Mesothelial cell of epicardium (in vitro differentiated cells): ENCODE measurements at places on chromosomes 7 and 10.

- no peak for DNase-seq
Measured at GRCh38 chr7:117323305-117323850, 520 bp upstream of the WNT2 start.

DNA sequence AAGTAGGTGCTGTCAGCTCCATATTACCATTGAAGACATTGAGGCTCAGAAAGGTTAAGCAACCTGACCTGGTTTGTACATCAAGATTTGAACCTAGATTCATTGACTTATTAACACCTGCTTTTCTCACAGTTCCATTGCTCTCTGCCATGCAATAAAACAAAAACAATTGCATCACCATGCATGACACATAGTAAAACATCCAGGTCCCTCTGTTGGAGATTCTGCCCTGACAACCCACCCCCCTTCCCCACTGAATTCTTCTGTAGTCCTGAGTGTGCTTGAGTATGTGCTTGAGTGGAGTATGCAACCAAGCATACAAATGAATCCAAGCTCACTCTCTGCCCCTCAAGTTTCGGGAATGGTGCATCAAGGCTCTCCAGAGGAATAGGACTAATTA lies 6.0 kb upstream of the LMBR1 start:
- no peak for DNase-seq

- DNase-seq = peak; percentile 27
Measured at GRCh38 chr10:131697476-131698128, 203.2 kb upstream of the PPP2R2D start.

DNA sequence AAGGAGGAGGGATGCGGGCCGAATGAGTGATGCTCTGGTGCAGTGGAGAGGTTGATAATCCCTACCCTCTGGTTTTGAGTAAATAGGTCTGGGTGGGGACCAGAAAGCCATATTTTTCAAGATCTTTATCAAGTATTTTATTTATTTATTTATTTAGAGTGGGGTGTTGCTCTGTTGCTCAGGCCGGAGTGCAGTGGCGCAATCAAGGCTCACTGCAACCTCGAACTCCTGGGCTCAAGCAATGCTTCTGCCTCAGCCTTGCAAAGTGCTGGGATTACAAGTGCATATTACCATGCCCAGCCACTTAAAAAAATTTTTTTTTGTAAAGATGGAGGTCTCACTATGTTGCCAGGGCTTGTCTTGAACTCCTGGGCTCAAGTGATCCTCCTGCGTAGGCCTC lies 21.6 kb downstream of the SVIL start:
- no peak for DNase-seq

DNA sequence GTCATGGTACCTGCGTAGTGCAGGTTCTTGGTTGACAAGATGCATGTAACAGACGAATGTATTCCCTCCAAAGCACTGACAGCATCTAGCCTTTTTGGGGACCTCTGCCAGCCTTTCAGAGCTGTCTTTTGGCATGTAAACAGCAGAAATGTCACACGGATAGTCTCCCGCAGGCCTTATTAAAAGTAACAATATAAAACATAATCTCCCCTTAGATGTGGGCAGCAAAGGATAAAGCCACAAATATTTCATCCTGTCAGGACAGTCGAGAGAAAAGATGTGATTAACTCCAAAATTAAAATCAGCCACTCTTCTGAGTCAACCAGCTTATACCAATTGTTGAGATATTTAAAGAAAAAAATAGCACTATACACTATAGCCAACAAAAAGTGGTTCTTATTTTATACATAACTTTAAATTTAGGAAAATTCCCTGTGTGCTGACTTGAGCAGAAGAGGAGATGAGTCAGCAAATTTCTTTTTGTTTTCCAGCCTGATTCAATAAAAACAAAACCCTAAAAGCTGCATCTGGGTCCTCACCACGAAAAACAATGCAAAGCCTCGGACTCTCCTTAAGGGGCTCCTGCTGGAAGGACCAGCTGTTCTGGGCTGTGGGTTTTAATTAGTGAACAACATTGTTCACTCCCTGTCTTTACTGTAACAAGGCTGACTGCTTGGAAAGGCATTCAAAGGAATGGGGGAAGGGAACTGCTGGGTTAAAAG lies 240.2 kb downstream of the ADAM12 start:
- peak; percentile 20 for DNase-seq

DNA sequence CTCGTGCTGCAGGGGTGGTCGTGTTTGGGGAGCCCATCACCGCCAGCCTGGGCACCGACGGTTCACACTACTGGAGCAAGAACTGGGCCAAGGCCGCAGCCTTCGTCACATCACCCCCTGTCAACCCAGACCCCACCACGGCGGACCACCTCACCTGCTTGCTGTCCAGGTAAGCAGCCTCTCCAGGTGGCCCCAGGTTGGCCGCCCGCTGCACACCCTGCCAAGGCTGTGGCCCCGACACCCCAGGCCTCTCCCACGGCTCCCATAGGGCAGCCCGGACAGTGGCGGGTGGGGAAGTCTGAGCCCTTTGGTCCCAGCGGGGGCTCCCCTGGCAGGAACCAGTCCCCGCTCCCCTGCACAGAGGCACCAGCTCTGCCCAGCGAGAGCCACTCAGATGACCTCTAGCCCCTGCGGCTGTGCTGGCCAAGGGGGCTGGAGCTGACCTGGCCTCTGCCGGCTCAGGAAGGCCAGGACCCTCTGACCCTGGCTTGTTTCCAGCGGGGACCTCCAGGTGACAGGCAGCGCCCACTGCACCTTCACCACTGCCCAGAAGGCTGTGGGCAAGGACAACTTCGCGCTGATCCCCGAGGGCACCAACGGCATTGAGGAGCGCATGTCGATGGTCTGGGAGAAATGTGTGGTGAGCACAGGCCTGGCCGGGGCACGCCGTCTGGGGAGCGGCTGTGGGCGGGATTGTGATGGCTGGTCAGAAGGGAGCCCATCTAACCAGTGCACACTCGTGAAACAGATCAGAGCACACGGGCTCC lies 13.8 kb downstream of the DPYSL4 start:
- DNase-seq = no peak

- no peak for DNase-seq
Measured at GRCh38 chr10:52400562-52400961, 86.5 kb downstream of the DKK1 start.

- DNase-seq = peak; percentile 11
Measured at GRCh38 chr7:2967253-2967652, 76.4 kb downstream of the CARD11 start.

DNA sequence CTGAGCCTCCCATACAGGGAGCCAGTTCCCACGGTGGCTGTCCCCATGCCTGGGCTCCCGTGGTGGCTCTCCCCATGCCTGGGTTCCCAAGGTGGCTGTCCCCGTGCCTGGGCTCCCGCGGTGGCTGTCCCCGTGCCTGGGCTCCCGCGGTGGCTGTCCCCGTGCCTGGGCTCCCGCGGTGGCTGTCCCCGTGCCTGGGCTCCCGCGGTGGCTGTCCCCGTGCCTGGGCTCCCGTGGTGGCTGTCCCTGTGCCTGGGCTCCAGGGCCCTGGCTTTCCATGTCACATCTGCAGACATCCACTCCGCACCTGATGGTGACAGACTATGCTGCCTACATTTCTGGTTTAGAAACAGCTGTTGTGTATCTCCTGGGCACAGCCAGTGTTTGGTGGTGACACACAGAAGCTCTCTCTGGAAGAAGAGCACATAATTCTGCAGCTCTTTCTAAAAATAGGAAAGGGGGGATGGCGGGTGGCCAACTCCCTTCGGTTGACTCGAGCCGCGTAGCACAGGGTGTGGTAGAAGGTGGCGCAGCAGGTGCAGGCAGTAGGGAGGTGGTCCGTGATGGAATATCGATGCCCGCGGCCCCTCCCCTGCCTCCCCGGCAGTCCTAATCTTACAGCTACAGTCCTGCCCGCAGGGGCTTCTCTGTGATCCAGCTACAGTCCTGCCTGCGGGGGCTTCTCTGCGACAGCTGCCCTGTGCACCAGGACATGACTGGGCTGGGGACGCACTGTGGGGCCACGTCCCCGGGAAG lies 251.2 kb downstream of the DNAJB6 start:
- DNase-seq = no peak

DNA sequence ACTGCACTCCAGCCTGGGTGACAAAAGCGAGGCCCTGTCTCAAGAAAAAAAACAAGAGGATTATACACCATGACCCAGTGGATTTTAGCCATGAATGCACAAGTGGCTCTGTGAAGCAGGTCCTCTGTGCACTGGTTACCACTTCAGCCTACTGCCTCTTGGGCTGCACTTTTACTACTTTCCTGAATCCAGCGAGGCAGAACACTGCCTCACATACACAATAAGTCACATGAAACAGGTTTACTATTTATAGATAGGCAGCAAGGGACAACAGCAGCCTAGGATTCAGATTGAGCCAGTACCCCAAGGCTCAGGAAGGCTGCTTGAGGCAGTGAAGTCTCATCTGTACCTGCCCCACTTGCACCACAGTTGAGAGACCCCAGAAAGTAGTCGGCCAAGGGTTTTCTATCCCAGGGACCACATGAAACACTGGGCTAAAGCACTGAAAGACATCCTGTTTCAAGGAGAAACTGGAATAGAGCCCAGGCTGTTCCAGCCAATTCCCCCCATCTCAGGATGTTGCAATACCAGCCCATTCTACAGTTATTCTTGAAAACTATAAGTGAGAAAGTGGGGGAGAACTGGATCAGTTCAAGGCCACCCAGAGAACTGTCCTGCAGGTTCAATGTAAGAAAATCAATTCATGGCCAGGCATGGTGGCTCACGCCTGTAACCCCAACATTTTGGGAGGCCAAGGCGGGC lies 10.3 kb upstream of the OGDH start:
- no peak for DNase-seq

DNA sequence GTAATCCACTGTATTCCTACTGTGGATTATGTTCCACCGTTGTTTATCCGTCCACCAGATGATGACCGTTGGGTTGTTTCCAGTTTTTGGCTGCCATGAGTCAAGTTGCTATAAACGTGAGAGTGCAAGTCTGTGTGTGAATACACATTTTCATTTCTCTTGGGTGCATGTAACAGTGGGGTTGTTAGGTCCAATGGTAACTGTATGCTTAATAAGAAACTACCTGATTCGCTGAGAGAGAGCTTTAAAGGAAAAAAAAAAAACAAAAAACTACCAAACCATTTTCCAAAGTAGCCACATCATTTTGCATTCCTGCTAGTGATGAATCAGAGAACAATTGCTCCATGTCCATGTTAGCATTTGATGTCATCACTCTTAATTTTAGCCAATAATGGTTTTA lies 15.9 kb downstream of the UBN2 start:
- DNase-seq = no peak

DNA sequence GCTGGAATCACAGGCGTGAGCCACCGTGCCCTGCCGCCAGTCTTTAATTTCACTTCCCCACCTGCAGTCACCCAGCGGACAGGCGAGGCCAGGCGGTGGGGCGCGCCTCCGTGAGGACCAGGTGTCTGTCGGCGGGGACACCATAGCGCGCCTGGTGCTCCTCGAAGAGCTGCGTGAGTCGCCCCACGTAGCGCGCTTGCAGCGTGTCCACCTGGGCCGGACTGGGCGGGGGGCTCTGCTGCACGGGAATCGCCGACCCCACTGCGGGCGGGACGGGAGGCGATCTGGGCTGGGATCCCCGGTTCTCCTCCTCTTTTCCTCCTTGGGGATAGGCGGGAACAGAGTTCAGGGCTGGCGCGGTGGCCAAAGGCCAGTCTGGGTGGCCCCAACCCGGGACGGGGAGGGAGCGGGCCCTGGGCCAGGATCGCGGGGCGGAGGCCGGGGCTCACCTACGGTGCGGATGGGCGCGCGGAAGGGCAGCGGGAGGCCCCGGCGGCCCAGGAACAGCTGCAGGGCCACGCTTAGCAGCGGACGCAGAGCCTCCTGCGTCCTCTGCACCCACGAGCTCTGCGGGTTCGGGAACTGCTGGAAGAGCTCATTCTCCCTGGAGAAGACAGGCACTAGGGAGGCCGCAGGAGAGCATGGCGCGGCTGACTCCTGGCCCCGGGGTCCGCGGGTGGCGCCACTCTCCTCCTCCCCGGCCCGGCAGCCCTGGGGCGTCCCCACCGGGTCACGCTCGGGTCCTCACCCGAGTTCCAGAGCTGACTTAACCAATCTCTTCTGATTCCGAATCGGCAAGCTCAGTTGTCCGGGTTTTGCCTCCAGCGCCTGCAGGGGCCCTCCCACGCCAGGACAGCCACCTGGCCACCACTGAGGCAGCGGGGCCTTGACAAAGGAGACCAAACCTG lies 1.1 kb upstream of the MOGAT3 start:
- no peak for DNase-seq

DNA sequence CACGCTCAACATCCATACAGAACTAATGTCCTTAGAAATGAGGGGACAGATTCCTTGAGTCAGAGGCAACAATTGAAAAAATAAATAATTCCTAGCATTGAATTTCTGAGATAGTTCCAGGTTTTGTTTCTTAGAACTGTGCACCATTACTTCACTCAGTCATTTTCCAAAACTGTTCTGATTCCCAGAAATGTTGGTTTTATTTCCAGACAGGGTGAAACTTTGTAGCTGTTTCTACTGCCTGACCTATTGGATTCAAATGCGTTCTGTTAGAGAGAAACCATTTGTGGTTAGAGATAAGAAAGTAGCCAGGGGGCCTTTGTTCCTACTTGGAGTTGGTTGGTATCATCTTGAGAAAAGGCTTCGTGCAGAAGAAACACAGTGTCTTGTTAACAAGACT lies 8.1 kb upstream of the DEPP1 start:
- no peak for DNase-seq

DNA sequence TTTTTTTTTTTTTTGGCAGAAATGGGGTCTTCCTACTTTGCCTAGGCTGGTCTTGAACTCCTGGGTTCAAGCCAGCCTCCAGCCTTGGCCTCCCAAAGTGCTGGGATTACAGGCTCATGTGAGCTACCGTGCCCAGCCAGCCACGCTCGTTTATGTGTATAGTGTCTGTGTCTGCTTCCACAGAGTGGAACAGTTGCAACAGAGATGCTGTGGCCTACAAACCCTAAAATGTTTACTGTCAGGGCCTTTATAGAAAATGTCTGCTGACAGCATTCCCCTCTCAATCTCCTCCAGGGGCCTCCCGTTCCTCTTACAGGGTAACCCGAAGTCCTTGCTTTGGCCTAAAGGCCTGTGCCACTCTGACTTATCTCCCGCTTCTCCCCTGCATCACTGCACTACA lies 87.6 kb upstream of the LEP start:
- no peak for DNase-seq

- no peak for DNase-seq
Measured at GRCh38 chr10:63718006-63718405, 196.8 kb downstream of the REEP3 start.

- DNase-seq = no peak
Measured at GRCh38 chr10:118276727-118277126, 65.4 kb downstream of the FAM204A start.

GRCh38 chr7:3156508-3156907 lies 112.8 kb upstream of the CARD11 start:
- no peak for DNase-seq

DNA sequence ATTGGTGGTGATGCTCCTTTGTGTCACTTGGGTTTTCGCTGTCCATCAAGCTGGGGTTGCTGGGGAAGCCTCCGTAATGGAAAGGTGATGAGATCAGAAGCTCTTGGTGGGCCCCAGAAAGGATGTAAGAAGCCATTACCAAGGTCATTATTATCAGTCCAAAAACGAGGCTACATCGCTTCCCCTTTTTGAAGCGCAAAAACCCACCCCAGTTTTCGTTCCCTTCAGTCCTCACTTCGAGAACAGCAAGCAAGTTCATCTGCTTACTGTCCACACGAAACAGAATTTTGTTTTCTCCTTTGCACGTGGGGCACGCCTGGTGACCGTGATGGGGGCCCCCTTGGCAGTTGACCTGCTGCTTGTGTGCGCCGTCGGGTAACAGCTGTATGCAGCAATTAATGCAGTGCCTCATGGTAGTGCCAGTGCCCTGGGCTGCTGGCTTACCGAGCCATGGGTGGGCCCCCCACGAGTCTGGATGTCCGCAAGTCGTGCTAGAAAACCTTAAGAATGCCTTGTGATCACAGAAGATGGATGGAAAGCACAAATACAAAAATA lies 47.5 kb downstream of the CHST15 start:
- DNase-seq = no peak

- DNase-seq = no peak
Measured at GRCh38 chr10:96369890-96370583, 11.2 kb upstream of the OPALIN start.
